ENCODE measurements at places on chromosomes 5 and 9.

GRCh38 chr9:116342941-116343340 lies 189.3 kb downstream of the PAPPA start:
- no peak for DNase-seq

GRCh38 chr5:88816195-88816594 lies 66.8 kb downstream of the MEF2C start:
- DNase-seq: no peak

- no peak for DNase-seq
Observed at GRCh38 chr5:135625061-135625460, 46.3 kb upstream of the CXCL14 start.

DNA sequence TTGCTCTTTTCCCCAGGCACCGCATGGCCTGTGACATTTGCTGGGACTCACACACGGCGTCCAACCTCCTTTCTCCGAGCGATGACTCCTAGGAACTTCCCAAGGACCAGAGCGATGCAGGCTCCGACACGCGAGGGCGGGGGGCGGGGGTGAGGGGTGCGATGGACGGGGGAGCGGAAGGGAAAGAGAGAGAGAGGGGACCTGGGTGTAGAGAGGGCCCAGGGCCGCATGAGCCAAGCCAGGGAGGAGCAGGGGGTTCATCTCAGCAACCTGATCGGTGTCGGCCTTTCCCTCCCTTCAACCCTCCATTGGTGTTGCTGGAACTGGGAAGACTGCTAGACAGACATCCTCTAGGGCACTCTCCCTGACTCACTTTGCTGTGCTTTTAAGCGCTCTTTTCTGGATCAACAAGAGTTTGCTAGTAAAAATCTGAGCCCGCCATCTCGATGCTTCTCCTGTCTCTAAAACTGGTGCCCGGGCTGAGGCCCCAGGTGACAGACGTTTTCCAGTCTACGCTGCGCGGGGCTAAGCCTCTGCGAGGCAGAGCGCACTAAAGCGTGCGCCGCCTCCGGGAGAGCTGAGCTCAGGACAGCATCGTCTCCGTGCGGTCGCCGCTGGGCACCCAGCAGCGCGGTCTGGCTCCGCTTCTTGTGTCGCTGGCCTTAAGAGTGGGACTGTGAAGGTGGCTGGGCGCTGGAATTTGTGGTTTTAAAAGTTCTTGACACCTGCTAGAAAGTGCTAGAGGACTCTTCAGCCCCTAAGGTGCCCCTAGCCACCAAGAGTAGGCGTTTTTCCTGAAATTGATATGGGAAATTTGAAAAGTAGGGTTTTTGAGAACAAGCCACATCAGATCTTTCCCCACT lies 1.0 kb upstream of the TSLP start:
- DNase-seq: no peak

- DNase-seq: no peak
Observed at GRCh38 chr9:88243736-88244135, 105.5 kb upstream of the SPATA31C2 start.

- DNase-seq: no peak
Observed at GRCh38 chr5:68762201-68762600, 331.6 kb upstream of the SLC30A5 start.

- DNase-seq: no peak
Observed at GRCh38 chr5:117665121-117665520, 1090.5 kb upstream of the SEMA6A start.

DNA sequence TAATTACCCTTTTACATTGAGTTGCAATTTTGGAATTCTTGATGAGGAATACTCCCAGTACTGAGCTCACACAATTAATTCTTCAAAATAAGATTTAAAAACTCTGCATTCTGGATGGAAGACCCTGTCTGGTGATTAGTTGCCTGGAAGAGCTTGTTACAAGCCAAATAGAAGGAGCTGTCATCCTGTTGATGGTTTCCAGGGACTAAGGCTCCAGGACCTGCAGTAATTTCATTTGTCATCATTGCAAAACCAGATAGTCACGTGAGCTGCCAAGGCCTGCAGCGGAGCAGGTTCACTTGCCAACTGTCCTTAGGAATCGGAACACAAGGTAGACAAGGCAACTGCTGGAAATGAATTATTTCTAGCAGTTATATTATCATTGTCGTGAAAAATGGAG lies 597.7 kb downstream of the CCDC171 start:
- DNase-seq: no peak

DNA sequence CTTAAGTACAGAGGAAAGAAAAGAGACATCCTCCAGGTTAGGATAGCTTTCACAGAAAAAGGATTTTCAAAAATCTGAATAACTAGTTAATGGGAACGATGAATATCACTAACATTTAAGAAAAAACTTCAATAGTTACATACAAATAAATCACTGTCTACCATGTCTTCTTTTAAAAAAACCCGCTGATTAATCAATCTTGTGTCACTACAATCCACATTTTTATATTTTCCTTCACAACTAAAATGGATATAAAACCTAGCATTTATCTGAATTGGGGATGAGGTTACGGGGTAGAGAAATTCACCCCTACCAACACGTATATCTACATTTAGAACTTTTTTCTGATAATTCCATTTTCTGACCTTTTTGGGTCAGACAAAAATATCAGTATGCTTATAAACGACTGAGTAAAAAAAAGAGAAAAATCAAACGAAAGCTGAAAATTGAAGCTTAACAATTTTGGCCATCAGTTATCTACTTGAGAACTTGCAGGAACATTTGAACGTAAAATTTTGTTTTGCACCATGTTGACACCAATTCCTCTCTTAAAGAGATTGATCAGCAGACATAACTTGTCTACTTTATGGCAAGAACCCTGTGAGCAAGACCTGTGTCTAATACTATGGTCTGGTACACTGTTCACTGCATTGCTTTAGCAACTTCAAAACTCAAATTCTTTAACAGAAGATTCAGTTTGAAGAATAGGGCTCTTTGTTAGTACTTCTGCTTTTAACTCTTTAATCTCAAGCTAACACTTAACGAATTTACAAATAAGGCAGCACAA lies 4.8 kb downstream of the NR3C1 start:
- no peak for DNase-seq

GRCh38 chr5:97087138-97087537 lies 55.3 kb downstream of the LIX1 start:
- no peak for DNase-seq

- no peak for DNase-seq
Observed at GRCh38 chr9:128054087-128054486, 13.0 kb downstream of the NAIF1 start.

GRCh38 chr5:79640571-79641055 lies 28.4 kb downstream of the TENT2 start:
- no peak for DNase-seq

DNA sequence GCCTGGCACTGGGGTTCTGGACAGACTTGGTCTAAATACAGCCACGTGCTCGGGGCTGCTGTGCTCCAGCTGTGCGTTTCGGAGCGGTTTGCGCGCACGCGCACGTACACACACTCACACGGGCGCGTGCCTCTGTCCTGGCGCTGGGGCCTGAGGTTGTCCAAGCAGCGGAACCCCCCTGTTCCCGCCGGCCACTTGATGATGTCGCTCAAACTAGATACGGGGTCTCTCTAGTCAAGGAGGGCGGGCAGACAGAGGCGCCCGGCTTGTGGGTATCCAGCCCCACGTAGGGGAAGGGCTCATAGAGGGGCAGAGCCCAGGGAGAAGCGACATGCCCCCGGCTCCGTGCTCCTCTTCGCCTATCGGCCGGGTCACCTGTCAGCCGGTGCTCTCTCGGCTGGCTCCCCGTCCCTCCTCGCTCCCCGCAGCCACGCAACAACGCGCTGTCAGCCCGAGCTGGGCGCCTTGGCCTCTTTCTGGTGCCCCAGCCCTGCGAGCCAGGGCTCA lies 8.9 kb downstream of the NR2F1-AS1 start:
- DNase-seq: no peak

- no peak for DNase-seq
Observed at GRCh38 chr5:43412156-43412555, at the start of gene CCL28. Gene CCL28, minus strand, starts transcription at chr5:43412391. Its CDS starts 75 bp downstream, at chr5:43412316.

- DNase-seq: no peak
Observed at GRCh38 chr5:138149530-138149929, 10.3 kb upstream of the NME5 start.
